ENCODE measurements at places on chromosomes 2 and 18.

DNA sequence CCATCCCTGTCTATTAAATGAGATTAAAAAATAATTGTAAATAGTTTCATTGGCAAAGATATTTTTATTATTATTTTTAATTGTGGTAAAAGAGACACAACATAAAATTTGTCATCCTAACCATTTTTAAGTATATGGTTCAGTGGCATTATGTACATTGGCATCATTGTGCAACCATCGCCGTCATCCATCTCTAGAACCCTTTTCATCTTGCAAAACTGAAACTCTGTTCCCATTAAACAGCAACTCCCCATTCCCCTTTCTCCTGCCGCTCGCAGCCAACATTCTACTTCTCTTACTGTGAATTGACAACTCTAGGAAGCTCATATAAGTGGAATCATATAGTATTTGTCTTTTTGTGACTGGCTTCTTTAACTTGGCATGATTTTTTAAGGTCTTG lies 25.3 kb downstream of the LAMA3 start:
- no peak for DNase-seq

DNA sequence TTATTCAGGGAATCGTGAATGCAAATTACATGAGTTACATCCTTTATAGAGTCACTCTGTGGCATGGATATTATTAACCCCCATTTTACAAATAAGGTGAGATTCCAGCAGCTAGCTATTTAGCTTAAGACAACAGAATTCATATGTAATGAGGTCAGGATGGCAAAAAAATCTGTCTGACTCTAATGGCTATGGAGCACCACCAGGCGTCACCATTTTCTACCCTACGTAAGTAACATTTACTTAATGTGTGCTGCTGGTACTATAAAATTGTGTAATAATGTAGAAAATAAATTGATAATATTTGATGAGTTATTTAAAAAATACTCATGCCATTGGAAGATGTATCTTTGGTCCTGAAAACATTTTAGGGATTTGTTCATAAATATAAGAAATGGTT lies 2040.1 kb upstream of the LRRTM1 start:
- no peak for DNase-seq

DNA sequence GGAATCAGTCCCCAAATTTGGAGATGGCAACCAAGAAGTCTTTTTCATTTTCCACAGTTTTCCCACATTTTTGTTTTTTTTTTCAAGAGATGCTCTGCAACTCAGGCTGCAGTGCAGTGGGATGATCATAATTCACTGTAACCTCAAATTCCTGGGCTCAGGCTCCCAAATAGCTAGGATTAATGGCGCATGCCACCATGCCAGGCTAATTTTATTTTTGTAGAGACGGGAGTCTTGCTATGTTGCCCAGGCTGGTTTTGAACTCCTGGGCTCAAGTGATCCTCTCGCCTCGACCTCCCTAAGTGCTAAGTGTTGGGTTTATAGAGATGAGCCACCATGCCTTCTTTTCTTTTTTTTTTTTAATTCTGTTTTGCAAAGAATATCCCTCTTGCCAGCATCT lies 35.2 kb downstream of the PCBP1 start:
- no peak for DNase-seq

DNA sequence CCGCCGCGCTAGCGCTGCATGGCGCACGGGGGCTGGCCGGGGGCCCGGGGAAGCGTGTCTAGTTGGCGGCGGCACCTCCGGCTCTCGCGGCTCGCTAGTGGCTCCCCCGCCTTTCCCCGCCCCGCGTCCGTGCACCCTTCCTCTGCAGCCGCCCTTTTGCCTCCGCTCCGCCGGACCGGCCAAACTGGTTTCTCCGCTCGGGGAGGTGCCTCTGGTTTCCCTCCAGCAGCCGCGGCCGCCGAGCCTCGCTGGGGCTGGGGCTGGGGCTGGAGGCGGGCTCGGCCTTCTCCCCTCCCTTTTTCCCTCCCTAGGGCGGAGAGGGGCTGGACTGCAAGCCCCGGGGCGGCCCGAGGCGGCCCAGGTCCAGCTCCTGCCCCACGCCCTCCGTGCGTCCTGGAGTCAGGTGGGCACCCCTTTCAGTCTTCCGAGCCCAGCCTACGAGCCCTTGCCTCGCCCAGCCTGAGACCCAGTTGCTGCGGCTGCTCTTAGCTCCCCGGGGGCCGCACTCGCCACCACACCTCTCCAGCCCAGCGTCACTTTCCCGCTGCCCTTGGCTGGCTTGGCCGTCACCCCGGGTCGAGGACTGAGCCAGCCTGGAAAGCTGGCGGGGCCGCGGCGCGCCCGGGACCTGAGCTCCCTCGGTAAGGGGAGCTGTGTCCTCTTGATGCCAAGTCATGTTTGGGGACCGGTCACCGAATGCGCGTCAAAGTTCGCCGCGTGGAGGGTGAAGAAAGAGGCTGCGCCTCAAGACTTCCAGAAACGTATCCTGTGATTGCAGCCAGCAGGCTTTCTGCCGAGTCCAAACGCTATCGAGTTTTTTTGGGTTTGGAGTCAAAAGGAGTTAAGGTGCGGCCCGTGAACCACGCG lies at the start of gene ATP8B1:
Gene ATP8B1, minus strand, starts transcription at position 213 of the 867 bp plus-strand sequence. CDS start 71,508 bp downstream, outside the sequence.
- no peak for DNase-seq

DNA sequence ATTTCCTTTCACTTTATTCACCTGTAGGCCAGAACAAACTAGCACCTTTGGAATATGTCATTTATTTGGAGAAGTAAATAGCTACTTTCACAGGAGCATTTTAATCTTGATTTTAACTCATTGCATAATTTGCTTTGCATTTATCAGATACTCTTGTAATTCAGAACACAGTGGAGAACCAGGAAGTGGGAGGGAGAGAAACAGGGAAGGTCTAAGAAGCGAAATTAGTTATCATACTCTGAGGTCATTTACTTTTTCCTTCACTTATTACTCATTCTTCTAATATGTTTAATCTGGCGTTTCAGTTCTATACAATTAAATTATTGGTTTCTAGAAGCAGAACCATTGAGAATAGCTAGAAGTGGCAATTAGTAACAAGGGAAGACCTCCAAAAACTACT lies 20.7 kb downstream of the RBM44 start:
- no peak for DNase-seq

DNA sequence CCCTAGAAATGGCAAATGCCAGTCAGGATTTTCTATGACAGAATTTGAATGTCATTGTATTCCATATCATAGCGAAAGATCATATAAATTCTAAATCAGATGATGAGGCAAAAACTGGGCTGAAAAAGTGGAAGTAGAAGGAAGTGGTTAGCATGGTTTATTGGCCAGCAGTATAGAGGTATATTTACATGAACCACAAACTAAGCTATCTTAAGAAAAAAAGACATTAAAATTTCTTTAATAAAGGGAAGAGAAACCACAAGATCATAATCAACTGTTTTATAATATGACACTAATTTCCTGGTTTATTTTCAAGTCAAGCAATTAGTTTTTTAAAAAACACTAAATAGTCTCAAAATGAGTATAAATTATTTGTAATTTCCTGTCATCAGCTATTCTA lies 123.2 kb upstream of the LRP1B start:
- DNase-seq: no peak

GRCh38 chr2:156653675-156654074 lies 217.5 kb downstream of the GPD2 start:
- DNase-seq: no peak

DNA sequence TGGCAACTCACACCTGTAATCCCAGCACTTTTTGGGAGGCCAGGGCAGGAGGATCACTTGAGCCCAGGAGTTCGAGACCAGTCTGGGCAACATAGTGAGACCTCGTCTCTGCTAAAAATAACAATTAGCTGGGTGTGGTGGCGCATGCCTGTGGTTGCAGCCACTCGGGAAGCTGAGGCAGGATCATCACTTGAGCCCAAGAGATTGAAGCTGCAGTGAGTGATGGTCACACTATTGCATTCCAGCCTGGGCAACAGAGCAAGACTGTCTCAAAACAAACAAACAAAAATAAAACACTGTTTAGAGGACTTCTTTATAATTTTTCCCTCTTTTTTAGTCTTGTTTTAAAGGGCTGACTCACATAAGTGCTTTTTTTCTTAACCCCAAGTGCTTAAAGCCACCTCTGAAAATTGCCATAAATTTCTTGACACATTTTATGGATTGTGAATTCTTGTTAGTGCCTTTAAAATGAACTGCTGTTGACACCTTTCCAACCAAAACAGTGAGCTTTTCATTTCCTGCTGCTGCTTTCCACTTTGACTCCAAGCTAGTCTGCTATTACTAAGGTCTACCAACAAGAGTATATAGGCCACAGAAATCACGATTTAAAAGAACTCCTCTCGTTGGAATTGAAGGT lies 41.7 kb downstream of the CYP20A1 start:
- no peak for DNase-seq

DNA sequence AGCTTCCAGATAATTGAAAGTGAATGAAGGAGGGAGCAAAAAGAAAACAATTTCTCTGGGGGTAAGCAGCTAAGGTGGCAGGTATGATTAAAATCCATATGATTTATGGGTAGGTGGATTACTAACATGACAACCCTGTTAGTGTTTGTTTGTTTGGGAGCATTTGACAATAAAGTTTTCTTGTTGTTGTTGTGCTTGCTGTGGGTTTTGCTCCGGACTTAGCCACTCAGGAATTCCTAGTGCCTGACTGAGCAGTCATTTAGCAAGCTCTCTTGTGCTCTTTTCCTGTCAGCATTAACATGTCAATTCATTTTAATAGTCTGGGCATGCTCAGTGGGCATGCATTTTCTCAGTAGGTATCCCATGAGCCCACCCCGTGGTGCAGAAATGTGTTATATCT lies 674.8 kb upstream of the ZEB2 start:
- no peak for DNase-seq

- DNase-seq: no peak
These were observed 128.8 kb downstream of the ZNF521 start for GRCh38 chr18:25223211-25223610.

DNA sequence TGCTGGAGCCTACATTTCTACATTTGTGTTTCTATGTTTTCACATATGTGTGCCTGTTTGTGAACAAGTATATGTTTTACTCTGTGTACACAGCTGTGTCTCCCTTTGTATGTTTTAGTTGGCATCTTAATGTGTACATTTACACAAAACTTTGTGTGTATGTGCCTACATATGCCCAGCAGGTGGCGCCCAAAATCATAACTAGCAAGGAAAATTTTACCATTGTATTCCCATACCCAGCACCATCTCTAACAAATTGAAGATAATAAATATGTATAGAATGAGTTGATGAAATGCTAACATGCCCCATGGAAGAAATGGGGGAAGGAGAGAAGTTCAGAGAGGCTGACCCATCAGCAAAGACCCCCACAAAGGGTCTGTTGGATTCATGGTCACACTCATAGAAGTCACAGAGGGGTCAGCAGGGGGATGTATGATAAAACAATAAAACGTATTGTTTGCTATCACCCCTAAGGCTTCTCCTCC lies 48.1 kb downstream of the PKDCC start:
- DNase-seq: peak; percentile 37

GRCh38 chr2:217980036-217980435 lies 22.8 kb downstream of the TNS1 start:
- DNase-seq: no peak

DNA sequence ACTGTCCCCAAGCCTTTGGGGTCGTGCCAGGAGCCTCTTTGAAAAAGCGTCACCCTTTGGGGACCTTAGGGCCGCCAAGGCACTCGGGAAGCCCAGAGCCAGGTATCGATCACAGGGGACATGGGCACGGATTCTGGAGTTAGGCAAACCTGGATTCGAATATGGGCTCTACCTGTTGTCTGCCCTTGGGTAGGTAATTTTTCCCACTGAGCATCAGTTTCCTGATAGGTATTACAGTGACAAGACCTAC lies 9.3 kb downstream of the TMEM198 start:
- no peak for DNase-seq

DNA sequence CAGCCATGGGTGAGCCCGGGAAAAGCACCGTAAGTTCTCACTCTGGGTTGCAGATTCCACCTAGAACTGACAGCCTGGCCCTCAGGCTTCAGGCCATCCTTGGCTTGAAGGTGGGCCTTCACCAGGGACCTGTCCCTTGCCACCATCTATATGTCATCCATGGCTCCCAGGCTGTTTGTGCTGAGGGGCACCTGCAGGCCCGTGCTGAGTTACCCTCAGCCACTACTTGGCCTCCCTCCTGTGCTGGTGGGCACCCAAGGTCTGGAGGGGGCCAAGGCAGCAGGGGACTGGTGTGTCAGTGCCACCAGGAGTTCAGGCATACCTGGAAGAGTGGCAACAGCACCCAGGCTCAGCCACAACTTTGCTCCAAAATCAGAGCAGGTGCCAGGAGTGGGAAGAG lies 326.2 kb upstream of the SMIM21 start:
- no peak for DNase-seq

DNA sequence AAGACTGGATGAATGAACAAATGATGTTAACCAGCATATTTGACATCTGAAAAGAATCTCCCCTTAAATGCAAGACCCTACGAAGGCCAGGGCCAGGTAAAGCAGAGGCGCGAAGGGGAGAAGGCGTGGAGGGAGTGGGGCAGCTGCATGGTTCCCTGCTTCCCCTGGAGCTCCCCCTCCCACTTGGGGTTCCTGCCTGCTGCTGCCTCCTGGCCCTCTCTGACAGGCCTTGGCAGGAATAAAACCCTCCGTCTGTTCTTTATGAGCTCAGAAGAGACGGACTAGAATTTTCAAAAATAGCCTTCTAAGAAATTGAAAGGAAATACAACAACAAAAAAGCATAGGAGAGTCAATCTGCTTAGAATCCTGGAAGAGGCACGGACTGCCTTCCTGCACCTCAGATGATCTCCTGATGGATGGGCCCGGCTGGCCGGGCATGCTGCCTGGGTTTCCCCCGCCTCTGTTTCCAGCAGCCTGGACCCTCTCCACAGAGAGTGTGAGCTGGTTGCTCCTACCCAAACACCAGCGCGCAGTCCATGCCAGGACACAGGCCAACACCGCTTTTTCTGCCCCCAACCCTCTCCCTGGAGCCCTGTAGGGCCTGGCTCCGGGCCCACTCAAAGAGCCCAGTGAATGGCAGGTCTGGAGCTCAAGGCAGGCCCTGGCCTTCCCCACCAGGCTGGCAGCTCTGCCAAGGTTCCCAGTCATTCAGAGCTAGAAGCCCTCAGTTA lies 23.9 kb downstream of the CFAP65 start:
- peak; percentile 44 for DNase-seq

DNA sequence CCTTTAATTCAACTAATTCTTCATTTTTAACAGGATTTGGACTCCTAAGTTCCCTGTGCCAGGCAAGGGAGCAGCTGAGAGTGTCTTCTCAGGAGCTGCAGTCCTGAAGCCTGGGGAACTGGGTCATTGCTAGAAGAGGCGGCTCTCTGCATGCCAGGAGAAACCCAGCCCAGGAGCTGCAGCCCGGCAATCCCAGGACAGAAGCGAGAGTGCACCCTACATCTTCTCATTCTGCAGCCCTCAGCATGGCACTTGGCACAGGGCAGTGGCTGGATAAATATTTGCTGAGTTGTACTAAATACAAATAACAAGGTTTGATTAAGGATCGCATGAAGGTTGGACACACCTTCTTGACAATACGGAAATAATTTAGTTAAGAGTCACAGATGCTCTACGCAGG lies 244.9 kb upstream of the PXDN start:
- no peak for DNase-seq
